Left kidney (tissue), 8 donors: ENCODE measurements at places on chromosomes 16 and 17. TPM values are rescaled to one million over a fixed set of nuclear protein-coding genes. Genes with fewer than 3 reads are reported as not detected.

ASGR1 gene
- polyA plus RNA-seq: 6.1 TPM

DNAI2 gene
- polyA plus RNA-seq: 0.12 TPM

SPNS3 gene
- polyA plus RNA-seq: 3.4 TPM

TEKT1 gene
- polyA plus RNA-seq: 0.62 TPM

KRT33A gene
- not detected for polyA plus RNA-seq

ZNF750 gene
- 1.5 TPM for polyA plus RNA-seq

HEXD gene
- polyA plus RNA-seq: 29.3 TPM

PGP gene
- 16.8 TPM for polyA plus RNA-seq

AGRP gene
- polyA plus RNA-seq: 0.18 TPM

GRCh38 chr16:23827057-23827456, 8.7 kb upstream of the PRKCB start:
- no peak for DNase-seq

- DNase-seq: no peak
These were observed 344.3 kb downstream of the WWOX start for GRCh38 chr16:78443542-78444364.

DNA sequence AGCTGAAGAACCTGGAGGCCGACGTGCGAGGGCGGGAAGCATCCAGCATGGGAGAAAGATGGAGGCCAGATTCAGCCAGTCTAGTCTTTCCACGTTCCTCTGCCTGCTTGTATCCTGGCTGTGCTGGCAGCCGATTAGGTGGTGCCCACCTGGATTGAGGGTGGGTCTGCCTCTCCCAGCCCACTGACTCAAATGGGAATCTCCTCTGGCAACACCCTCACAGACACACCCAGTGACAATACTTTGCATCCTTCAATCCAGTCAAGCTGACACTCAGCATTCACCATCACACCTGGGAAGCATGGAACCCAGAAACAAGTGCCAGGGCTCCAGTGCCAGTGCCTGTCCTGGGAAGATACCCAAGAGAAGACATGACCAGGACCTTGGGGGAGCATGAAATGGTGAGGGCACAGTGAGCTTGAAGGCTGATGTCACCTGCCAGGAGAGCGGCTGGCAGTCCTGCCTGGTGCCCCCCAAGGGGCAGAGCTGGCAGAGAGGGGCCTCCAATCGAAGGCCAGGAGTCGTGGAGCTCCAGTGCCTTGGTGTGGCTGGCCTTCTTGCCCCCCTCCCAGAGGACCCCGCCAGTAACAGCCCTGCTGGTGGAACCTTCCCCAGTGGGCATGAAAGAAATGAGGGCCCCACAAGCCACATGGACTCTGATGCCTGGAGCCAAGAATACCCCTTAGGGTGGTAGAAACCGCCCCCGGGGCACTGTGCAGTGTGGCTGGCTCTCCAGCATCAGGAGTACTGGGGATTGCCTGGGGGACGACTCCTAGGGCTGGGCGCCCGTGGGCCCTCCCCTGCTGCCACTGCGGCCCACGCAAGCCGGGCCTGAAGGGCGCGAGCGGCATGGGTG, 643 bp upstream of the NPB start:
- no peak for DNase-seq

DNA sequence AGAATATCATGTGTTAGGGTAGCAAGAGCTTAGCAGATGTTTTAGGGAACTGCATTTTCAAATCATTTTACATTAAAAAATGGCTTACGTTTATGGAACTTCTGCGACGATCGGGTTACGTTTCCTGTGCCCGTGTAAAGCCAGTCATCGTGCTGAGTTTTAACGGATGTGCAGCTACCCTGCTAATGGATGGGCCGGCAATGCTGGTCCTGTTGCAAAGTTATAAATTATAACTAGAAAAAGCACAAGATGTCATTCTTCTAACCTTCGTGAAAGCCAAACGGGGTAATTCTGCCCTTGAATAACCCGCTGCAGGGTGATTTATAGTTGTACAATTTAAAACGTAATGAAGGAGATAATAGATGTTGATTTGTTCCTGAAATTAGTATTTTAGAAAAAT, 339.2 kb downstream of the WWOX start:
- no peak for DNase-seq

DNA sequence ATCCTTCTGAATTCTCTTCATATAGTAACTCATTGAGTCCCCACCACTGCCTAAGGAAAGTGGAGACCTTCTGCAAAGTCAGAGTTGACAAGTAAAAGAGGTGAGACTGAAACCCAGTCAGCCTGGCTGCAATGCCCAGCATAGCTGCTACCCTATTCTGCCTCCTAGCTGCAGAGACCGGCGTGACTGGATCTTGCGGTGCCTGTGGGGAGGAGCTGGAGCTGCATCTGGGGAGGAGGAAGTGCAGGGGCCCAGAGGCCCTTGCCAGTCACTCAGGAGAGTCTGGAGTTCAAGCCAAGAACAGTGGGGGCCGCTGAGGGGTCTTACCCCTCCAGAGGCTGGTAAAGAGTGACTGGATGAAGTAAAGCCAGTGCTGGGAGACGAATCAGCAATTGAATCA, 35.0 kb upstream of the ZNF423 start:
- no peak for DNase-seq

DNA sequence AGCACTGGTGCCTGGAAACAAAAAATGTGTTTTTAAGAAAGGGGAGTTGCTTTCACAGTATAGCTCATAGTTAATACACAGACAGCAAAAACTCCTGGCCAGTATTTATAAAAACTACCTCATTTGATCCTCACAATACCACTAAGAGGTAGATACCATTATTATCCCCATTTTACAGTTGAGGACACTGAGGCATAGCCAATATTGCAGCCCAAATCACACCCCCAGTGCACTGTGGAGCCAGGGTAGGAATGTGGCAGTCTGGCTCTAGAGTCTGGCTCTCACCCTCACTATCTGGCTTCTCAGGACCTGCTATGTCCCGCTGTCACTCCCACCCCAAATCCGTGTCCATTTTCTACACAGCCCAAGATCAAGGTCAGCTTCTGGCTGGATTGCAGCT, 2.6 kb downstream of the ARHGAP23 start:
- no peak for DNase-seq

- no peak for DNase-seq
These were observed 341.0 kb upstream of the EEF2KMT start for GRCh38 chr16:5438591-5438990.

DNA sequence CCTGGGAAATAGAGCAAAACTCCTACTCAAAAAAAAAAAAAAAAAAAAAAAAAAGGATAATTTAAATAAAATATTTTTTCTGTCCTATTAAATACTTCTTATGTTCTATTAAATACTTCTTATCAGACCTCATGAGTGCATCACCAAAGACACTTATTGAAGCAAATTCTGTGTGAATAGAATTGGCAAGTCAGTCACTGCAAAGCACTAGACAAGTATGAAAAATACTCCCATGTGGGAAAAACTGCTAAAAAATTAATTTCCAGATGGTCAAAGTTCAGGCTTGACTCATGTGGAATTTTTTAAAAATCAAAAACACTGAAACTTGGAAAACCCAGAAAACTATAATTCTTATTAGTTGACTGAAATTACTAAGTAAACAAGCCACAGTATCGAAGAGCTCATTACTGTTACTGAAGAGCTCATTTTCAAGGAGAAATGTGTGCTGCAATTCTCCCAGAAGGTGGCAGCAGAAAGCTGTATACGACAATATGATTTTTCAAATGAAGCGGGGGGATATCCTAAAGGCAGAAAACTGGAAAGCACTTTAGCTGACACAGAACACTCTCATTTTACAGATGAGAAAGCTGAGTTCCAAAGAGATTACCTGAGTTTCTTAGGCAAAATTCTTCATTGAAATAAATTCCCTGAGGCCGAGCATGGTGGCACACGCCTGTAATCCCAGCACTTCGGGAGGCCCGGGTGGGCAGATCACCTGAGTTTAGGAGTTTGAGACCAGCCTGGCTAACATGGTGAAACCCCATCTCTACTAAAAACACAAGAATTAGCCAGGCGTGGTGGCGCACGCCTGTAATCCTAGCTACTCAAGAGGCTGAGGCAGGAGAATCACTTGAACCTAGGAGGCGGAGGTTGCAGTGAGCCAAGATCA, 15.9 kb upstream of the FBXO47 start:
- DNase-seq: peak; percentile 80

GRCh38 chr16:20359997-20360396, 7.5 kb upstream of the UMOD start:
- DNase-seq: no peak

DNA sequence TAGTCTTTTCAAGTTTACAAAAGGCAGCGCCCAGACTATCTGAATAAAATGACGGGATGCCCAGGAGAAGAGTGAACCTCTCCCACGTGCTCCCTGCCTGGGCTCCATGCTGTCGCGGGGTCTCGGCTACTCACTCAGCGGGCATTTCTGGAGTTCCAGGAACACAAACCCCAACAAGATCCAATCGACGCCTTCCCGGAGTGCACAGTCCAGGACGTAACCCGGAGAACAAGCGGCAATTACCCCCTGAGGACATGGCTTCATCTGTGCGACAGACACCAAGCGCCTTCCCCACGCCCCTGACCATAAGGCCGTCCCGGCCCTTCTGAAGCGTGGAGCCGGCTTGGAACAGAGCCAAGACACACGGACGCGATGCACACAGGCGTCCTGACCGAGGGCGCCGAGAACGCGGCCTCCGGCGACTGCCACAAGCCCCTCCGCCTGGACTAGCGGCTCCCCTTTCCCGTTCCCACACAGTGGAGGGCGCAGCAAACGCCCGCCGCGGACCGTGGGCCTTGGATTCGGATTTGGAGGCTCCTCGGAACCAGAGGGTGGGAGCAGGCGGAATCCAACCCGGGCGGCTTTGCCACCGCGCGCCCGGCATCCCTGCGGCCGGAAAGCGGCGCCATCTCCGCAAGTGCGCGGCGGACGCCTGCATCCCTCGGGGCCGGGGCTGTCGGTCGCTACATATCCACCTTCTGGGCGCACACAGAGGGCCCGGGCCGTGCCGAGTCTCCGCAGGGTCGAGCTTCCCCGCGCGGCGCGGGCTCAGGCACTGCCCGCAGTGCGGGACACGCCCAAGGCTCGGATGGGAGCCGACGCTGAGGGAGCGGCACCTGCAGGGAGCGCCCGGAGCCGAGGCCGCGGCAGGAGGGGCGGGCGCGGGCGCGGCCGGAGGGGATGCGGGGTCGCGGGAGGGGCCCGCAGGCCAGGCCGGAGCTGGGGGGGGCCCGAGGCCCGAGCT, 725 bp downstream of the ABCA3 start:
- DNase-seq: peak; percentile 14

- DNase-seq: no peak
These were observed 16.5 kb downstream of the TBX2 start for GRCh38 chr17:61416211-61416539.

- no peak for DNase-seq
These were observed 5.7 kb upstream of the DHX8 start for GRCh38 chr17:43477832-43478634.

DNA sequence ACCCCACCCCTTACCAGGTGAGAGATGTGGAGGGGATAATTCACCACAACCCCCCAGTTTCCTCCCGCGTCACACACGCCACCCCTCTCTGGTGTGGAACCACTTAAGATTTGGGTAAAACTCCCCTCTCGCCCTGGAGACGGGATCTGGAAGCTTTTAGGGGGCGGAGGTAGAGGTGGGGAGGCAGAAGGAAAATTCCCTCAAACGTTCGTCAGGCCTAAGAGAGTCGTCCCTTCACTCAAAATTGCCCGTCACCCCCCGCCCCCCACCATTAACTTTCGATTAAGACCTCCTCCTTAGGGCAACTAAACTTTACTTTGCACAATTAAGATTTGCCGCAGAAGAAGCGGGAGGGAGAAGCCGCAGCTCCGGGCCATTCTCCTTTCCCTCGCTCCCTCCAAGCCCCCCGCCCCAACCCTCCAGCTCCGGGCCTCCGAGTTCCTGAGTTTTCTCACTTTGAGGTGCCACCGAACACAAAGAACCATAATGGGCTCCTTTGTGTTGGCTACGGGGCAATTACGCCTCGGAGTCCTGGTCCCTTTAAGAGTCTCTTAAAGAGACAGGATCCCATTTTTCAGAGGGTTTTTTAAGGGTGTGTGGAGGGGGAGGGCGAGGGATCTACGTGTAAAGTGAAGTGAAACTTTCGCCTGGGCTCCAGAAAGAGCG, 985 bp upstream of the FZD2 start:
- peak; percentile 81 for DNase-seq

DNA sequence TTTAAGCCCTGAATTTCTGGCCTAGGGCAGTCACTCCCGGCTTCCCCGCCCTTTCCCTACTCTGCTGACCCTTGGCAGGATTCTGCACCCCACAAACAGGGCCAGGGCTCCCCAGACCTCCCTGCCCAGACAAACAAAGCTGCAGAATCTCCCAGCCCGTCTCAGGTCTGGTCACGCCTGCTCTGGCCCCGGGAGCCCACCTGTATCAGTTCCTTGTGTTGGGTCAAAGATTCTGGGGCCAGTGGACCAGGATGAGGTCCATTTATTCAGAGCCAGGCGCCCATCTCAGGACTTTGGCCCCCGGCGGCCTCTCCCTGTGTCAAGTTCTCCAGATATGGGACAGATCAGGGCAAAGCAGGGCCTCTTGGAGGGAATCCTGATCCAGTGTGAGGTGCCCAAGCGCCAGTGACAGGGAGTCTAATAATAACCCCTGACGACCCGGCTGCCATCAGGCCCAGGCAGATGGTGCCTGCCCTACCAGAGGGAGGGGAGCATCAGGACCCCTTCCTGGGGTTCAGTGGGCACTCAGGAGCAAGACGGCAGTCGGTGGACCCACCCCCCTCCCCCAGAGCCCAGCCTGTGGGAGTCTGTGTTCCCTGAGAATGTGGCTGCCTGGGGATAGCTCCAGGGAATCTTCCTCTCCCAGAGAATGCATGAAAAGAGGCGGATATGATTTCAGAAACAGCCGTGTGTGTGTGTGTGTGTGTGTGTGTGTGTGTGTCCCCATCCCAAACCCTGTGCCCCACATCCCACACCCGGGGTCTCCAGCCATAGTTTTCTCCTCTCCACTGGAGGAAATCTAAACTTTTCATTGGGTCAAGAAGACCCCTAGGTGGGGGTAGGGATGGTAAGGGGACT, 1.3 kb downstream of the TTYH2 start:
- no peak for DNase-seq

DNA sequence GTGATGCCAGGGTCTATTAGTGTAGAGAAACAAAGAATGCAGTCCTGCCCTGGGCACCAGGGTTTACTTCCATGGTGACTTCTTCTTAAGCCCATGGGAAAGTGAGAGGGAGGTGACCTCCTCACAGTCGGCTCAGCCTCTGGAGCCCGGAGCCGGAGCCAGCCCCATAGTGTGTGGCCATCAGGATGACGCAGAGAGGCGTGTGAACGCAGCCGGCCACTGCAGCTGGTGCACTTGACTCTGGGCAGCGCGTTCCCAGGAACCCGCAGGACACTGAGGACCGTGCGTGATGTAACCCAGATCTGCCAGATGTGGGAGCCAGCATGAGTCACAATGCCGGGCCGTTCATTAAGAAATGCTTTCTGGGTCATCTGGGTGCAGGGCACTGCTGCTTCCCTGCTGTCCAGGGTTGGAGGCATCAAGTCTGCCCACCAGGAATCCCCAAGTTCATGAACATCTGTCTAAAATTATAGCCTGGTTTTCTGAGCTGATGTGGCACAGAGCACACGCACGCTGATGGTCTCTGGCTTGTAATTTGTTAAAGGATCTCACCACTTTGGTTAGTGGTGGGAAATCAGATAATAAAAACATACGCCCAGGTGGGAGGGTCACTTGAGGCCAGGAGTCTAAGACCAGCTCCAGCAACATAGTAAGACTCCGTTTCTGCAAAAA, 114.1 kb downstream of the PITPNC1 start:
- no peak for DNase-seq
